Hematopoietic multipotent progenitor cell treated with erythropoietin and hydrocortisone succinate and interleukin-3 and kit ligand, for 15 days (in vitro differentiated cells): ENCODE measurements at places on chromosomes 7 and 10.

GRCh38 chr10:87723500-87723899 lies 63.8 kb downstream of the PAPSS2 start:
- DNase-seq, result no peak

- no peak for DNase-seq
These were observed 7.5 kb downstream of the MRPL43 start for GRCh38 chr10:100979791-100980272.

DNA sequence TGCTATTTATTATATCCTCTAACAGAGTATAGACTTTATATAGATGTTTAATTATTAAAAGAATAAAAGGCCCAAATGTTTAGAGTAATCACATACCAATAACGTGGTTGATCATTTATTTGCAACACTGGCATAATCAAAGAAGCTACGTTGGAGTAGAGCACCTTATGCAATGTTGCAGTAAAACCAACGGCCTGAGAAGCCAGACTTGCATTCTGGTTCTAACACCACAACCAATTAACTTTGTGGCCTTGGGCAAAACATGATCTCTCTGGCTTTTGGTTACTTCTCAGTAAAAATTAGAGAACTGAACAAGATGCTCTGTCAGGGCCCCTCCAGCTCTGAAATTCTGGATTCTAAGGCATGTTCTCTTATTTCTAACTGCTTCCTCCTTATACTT lies 476.2 kb downstream of the GRM8 start:
- DNase-seq, result no peak

DNA sequence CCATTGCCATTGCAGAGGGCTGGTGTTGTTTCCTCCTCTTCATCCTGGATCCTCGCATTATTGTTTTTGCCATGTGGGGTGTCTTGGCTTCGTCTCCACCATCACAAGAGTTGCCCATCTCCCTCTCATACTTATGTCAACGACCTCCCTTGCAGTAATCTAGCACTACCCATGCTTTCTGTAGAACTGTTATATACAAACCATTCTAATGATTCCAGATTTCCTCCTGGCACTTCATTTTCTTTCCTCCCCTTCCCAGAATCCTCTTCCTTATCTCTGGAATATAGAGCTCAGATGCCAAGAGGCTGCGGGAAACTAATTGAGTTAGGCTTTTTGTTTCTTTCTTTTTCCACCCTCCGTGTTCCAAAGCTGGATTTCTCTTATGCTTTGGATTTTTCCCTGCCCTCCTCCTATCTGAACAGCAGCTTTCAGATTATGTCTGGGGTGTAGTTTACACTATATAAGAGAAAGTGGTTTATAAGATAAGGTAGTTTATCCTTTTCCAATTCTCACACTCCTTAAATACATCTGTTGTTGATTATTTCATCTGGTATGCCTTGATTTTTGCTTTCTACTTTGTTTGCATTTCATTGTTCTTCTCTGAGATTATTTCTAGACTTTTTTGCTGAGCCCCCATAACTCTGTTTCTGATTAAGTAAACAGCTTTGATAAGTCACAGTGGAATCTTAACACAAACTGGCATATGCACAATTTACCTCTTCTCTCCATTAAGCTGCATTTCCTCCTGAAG lies 264.1 kb downstream of the BICC1 start:
- no peak for DNase-seq

- no peak for DNase-seq
These were observed 63.4 kb downstream of the OSBPL3 start for GRCh38 chr7:24916463-24917040.

DNA sequence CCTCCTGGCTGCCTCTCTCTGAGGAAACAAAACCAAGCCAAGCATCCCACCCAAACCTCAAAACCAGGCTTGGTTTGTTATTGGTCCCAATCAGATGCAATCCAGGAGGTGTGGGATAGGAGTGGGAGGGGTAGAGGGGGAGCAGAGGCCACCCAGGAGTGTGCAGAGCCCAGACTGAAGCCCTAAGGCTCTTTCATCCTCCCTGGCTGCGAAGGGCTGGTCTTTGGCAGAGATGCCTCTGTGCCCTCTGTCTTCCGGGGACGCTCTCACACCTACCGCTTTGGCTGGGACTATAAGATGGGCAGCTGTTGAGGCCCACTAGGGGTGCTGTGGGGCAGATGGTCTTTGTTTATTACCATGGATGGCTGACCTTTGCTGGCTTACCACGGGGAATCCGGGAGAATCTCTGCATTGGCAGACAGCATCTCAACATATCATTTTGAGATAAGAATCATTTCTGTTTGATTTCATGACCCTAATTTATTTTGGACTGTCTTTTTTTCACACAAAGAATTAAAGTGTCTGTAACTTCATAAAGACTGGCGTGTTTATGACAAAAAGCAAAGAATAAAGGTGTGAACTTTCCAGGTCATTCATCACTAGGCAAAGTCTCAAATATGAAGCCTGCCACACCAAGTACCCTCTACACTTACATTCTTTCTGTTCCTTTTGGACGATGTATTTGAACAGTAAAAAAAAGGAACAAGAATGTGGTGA lies 6.5 kb upstream of the DENND2A start:
- DNase-seq, result peak; percentile 40

DNA sequence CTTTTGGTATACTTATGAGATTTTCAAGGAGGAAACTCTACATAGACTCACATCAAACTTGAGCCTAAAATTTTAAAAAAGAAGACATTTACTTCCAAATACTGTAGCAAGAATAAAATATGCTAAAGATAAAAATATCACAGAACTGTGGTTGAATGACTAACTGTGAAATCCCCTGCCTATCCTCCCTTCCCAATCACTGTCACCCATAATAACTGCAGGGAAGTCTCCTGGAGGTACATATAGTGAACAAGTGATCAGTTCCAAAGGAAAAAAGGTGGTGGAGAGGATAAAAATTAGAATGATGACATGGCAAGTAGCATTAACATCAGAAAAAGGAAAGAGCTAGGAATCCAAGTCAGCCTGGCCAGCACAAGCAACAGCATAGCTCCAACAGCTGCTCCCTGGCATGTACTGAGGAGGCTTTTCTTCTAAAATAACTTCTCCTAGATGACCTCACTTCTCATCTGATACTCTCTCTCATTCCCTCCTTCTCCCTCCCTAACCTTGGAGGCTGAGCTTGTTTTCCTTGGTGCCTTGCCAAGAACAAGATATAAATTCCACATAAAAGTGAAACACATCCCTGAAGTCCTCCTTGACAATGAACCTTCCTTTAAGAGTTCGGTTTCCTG lies 124.0 kb downstream of the IQUB start:
- no peak for DNase-seq

DNA sequence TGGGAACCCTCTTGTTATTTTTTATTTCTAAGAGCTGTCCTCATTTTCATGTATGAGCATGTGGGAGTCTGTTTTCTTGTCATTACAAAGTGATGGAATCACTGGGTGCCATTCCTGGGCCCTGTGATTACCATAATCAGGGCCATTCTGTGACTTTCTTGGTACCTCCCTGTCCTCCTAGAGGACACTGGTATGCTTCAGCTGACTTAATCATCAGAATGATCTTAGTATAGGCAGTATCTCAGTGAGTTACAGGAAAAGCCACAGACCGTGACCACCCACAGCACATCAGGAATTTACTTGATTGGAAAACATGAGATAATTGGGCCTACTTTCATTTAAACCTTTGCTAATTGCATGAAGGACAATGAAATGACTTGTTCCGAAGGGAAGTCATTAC lies 7.2 kb downstream of the NOM1 start:
- no peak for DNase-seq

DNA sequence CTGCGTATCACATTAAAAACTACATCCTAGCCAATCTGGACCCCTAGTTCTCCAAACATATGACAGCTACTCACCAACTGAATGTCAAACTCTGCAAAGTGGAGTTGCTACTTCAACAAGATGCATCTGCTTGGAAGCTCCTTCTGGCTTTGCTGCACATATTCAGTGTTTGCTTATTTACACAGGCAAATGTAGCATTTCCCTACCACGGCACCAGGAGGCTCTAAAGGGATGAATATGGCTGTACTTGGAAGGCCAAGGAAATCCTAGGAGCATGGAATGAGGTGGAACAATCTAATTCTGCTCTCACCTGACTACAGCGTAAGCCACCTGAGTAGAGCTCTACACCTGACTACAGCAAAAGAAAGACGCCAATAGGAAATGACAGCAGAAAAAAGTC lies 39.7 kb downstream of the MTPAP start:
- DNase-seq, result no peak

DNA sequence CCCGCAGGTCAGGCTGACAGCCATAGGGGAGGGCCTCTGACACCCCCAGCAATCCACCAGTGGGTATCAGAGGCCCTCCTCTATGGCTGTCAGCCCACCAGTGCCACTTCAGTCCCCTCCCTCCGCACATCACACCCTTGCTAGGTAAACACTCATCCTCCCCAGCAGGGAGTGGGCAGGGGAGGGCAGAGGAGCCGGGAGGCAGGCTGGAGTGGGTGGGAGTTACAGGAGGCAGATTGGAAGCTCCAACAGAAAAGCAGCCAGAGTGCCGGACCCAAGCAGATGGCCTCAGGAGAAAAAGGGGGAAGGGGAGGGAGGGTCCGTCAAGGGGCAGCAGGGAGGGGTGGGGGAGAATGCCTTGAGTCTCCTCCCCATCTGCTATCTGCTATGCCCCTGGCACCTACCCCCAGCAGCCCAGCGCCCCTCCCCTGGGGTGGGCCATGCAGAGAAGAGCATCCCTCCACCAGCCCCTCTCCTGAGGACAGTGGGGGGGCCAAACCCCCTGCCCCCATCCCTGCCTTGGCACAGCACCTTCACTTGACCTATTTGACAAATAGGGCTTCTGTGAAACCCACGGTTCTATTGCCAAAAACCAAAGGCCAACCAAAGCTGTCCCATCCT lies 2.4 kb downstream of the RASGEF1A start:
- no peak for DNase-seq

GRCh38 chr7:32879460-32879859 lies 12.1 kb downstream of the KBTBD2 start:
- peak; percentile 58 for DNase-seq

DNA sequence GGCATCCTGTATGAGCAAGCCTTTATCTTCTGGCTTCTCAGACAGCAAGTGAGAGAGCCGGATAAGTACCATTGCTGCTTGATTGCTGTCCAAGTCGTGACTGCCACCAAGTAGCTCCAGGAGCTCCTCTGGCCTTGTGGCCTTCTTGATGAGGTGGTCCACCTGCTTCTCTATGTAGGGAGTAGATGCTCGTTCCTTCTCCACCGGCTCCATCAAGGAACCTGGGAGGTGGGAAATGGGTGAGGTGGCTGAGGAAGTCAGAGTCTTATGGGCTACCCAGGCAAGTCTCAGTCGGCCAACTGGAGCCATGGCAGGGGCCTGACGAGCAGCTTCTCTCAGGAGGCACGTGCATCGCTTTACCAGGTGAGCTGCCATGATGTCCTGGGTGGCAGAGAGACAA lies 2.6 kb downstream of the TBRG4 start:
- DNase-seq, result no peak

GRCh38 chr7:30920021-30920583 lies 8.4 kb downstream of the AQP1 start:
- peak; percentile 43 for DNase-seq

DNA sequence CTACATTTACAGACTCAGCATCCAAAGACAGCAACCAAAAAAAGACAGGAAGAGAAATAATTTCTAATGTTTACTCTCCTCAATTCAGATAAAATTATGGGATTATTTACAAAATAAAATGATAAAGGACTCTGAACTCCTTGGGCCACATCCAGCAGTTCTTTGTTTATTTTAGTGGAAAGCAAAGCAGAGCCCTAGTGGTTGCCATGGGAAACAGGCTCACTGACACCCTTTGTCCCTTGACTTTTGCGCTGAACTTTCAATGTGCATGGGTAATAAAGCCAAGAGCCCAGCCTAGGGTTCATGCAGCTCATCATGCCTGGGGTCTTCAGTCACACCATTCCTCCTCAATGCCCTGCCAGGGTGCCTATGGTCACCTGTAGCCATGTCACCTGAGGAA lies 442.6 kb upstream of the IGFBP3 start:
- no peak for DNase-seq

DNA sequence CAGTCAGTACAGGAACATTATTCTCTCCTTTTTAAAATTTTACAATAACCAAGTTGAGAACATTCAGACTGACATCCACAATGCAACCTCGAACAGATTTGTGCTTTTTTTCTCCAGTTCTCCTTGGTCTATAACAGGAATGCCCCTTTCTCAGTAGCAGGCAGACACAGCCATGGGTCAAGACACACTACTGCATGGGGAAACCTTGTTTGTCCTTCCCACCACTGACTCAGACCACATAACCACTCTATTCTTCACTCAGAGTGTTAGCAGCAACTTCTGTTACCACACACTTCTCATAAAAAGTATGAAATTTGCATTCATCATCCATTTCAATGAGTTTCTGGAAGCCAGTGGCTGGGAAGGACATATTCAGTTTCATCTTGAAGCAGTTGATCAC lies 421.7 kb downstream of the ADRA2A start:
- no peak for DNase-seq

- DNase-seq, result no peak
These were observed 34.4 kb downstream of the AGR3 start for GRCh38 chr7:16847381-16847860.

- DNase-seq, result no peak
These were observed 112.8 kb downstream of the PTPN20 start for GRCh38 chr10:47024046-47024322.

DNA sequence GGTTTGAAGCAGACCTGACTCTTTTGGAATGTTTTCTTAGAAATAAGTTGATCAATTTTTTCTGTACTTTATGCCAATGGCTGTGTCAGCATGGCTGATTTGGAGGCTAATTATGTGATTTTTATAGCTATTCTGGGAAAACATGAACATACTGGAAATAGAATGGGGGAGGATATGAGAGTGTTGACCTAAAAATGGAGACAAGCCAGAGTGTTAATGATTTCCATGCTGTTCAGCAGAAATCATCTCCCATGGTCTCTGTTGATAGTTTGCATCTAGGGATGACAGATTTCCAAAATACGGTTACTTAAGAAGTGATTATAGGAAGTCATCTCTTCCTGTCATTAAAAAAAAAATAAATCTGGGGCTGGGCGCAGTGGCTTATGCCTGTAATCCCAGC lies 32.7 kb upstream of the DMTF1 start:
- no peak for DNase-seq

- no peak for DNase-seq
These were observed 25.6 kb downstream of the KIFBP start for GRCh38 chr10:69014171-69014570.

DNA sequence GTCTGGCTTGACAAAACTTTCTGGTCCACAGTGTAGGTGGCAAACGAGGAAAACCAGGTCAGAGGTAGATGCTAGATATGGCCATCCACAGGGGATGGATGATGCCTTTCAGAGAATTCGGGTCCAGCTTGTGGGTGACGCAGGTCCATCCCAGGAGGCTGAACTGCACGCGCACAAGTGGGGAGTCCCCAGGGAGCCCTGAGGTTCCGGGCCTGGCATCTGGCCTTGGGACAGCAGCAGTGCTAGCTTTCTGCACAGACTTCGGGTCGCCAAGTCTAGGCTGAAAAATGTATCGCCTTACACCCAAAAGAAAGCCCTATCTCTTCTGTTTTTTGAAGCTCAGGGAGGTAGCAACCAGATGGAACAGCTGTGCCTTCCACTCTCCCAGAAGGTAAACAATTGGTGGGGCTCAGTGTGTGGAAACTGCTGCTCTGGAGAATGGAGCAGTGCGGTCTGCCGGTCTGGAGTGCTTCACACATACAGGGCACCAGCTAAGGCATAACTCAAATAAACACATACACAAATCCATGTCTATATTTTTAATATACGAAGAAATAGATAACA lies 119.3 kb upstream of the ACBD5 start:
- no peak for DNase-seq
